ENCODE measurements at places on chromosomes 12 and 14. TPM values are rescaled to one million over a fixed set of nuclear protein-coding genes. Genes with fewer than 3 reads are reported as not detected.
A peak's percentile ranks its signal among the peaks of the same experiment; 100 is the strongest.

DNA sequence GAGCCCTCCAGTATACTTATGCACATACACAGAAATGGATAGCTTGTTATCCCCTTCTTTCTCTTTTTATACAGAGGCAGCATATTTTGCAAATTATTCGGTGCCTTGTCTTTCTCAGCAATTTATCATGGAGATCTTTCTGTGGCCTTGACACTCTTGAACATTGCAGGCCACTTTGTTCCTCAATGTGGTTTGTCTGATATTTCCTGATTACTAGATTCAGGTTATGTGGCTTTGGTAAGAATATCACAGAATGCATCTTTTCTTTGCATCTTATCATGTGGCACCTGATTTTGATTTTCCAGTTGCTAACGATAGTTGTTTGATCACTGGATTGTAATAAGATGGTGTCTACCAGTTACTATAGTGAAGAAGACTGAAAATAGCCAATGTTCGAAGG is 7.1 kb upstream of the SNRPF start:
- H3K27me3 ChIP-seq, result peaks cover 24% of the 10 kb centered on the region
- H3K27ac ChIP-seq, result no peak overlapping the region
- no peaks in the 10 kb centered on the region for H3K4me1 ChIP-seq
- no peaks in the 10 kb centered on the region for H3K36me3 ChIP-seq
- no peak for DNase-seq

GRCh38 chr14:105389976-105390848 is 8.1 kb upstream of the TEX22 start:
- H3K4me1 ChIP-seq, result no peaks in the 10 kb centered on the region
- H3K36me3 ChIP-seq, result peaks cover 5% of the 10 kb centered on the region
- H3K27ac ChIP-seq, result no peak overlapping the region
- no peak overlapping the region for H3K4me3 ChIP-seq
- no peaks in the 10 kb centered on the region for H3K27me3 ChIP-seq
- DNase-seq, result no peak

GRCh38 chr14:58152014-58152857 is at the start of gene ARMH4:
Gene ARMH4, minus strand, starts transcription at chr14:58152213. Its CDS starts 12,855 bp downstream, at chr14:58139358.
- peak within 1 kb of the TSS; percentile 74 for H3K4me3 ChIP-seq
- H3K27ac ChIP-seq, result no peak within 1 kb of the TSS
- H3K36me3 ChIP-seq, result no peaks in the 10 kb centered on the region
- peak; percentile 80 for DNase-seq

- no peaks in the 10 kb centered on the region for H3K27me3 ChIP-seq
- no peak overlapping the region for H3K4me3 ChIP-seq
- no peak overlapping the region for H3K27ac ChIP-seq
- no peak for DNase-seq
Observed at GRCh38 chr12:53476769-53477209, 22.5 kb downstream of the MAP3K12 start.

DNA sequence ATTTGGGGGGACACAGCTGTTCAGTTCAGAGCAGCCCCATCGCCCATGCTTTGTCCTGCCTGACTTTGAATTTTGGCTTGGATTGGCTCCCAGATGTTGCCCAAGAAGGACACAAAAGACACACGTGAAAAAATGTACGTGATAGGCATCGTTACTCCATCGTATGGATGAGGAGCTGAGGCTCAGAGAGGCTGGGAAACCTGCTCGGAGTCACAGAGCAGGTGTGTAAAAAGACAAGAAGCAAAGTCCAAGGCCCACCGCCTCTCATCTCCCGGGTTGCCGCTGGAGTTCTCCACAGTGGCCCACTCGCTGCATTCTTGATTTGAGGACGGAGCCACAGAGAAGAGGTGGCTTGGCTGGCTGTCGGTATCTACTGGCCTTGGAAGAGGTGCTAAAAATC is 41.0 kb upstream of the BEGAIN start:
- no peaks in the 10 kb centered on the region for H3K4me1 ChIP-seq
- H3K27ac ChIP-seq, result no peak overlapping the region
- no peaks in the 10 kb centered on the region for H3K36me3 ChIP-seq
- no peak overlapping the region for H3K4me3 ChIP-seq
- peaks cover 48% of the 10 kb centered on the region for H3K27me3 ChIP-seq

DNA sequence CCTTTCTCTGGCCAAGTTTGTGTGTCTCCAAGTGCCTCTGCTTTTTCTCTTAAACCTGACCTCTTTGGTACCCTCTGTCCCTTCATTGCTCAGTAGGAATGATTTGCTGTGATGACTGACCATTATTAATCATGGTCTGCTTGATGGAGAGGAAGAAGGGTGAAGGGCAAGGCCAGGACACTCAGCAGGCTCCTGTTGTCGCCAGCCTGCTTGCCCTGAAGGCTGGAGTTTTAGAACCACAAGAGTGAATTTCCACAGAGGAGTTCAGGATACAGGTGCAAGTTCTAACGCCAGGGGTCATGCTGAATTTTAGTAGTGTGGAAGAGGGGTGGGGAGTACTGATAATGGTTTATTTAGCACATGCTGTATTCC is 2.8 kb upstream of the ITGA5 start:
- peaks cover 48% of the 10 kb centered on the region for H3K4me1 ChIP-seq
- no peaks in the 10 kb centered on the region for H3K27me3 ChIP-seq
- H3K36me3 ChIP-seq, result no peaks in the 10 kb centered on the region
- no peak overlapping the region for H3K4me3 ChIP-seq
- peak overlapping the region; percentile 96 for H3K27ac ChIP-seq

- H3K27ac ChIP-seq, result no peak overlapping the region
- H3K4me1 ChIP-seq, result no peaks in the 10 kb centered on the region
Observed at GRCh38 chr12:93292731-93293566, 84.8 kb upstream of the NUDT4 start.

DNA sequence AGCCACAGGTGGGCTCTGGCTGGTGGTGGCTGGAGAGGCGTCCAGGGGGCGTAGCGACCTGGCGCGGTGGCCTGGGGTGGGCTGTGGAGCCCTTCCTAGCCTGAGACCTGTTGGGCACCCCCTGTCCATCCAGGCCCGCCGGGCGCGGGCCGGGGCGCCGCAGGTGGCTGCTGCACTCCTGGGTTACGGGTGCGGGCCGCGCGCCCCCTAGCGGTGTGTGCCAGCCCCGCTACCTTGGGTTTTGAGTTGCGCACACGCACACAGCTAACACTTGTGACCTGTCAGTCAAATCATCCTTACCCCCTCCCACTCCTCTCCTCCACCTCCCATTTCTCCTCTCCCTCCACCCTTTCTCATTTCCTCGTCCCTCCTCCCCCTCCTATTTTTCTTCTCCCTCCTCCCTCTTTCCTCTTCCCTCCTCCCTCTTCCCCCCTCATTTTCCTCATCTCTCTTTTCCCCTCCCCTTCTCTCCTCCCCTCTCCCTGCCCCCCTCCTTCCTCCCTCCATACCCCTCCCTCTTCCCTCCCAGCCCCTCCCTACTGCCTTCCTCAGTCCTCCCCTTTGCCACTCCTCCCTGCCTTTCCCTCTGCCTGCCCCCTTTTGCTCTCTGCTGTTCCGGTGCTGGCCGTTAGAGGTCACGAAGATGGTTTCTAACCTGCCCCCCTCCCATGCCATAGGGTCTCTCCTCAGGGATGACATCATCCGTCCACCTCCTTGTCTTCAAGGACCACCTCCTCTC is 2.3 kb downstream of the MEG3 start:
- no peak overlapping the region for H3K27ac ChIP-seq
- no peak overlapping the region for H3K4me3 ChIP-seq
- H3K36me3 ChIP-seq, result no peaks in the 10 kb centered on the region
- peak; percentile 32 for DNase-seq

C12orf54 gene
- 1.9 TPM for total RNA-seq

NT5DC3 gene
- 15.1 TPM for total RNA-seq

TMPRSS12 gene
- total RNA-seq, result not detected

LRIG3 gene
- 41.5 TPM for total RNA-seq

OR10G2 gene
- total RNA-seq, result not detected
